Pancreas (tissue), 10 donors: ENCODE measurements at places on chromosomes 6 and 20.

DNA sequence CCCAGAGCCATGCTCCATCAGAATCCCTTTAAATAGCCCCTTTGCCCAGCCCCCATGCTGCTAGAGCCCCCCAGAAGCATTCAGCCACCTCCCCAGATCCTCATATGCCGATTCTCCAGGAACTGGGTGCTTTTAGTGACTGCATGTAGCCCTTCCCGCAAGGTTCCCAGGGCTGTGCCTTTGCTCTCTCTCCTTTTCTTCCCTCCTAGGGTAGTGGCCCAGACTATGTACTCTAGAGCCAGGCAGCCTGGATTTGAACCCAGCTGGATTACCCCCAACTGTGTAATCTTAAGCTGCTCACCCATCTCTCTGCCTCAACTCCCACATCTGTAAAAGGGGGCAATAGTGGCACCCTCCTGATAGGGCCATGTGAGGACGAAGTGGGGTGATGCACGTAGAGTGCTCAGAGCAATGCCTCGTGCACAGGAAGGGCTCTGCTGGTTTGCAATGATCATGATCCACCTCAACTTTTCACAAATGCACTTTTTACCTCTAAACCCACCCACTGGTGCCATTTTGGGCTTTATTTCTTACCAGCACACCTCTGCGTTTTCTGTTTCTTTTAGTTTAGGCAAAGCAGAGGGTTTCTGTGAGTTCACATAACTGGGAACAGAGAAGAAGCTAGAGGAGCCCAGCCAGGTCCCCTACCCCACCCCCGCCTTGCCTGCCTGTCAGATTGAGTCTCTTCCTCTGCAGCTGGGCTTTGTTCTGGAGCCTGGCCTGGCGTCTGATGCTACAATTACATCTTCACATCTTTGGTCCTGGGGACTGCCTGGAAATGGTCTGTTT, 396.5 kb downstream of the RNGTT start:
- DNase-seq = no peak

- no peak for DNase-seq
These were observed 146.8 kb downstream of the RPS12 start for GRCh38 chr6:132961122-132961521.

- no peak for DNase-seq
These were observed 72.2 kb downstream of the SENP6 start for GRCh38 chr6:75673884-75674283.

GRCh38 chr6:39280247-39280731, 33.9 kb downstream of the KCNK17 start:
- no peak for DNase-seq

GRCh38 chr6:37699138-37699766, 1.6 kb upstream of the MDGA1 start:
- peak; percentile 36 for DNase-seq

DNA sequence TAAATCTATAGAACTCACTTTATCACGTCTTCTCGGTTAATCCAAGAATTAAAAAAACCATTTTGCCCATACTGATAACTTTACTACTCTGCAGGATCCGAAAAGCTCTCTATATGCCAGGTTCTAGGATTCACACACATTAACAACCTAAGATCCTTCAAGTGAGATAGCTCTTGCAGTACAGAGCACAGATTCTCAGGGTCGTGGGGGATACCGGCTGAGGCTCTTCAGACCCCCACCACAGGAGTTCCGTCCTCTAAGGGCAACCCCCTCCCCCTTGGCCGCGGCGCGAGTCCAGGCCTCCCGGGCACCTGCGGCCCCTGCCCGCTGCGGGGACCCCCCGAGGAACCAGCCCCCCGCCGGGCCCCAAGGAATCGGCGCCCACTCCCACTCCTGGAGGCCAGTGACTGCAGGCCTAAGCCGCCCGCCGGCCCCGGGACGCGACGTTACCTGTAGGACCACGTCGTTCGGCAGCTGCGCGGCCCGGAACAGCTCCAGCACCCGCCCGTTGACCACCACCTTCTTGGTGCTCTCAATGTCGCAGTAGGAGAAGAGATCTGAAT, 892 bp downstream of the REPS1 start:
- DNase-seq = peak; percentile 72

- DNase-seq = peak; percentile 67
These were observed 19.8 kb upstream of the MAP1LC3A start for GRCh38 chr20:34538671-34539123.
